H1 (cell line): ENCODE measurements at places on chromosomes 13 and 19.

DNA sequence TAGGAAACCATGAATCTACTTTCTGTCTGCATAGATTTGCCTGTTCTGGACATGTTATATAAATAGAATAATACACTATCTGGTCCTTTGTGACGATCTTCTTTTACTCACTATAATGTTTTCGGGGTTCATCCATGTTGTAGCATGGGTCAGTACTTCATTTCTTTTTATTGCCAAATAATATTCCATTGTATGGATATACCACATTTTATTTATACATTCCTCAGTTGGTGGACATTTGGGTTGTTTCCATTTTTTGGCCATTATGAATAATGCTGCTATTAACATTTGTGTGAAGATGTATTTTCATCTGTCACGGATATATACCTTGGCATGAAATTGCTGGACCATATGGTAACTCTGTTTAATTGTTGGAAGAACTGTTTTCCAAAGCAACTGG lies 6.8 kb downstream of the BIVM start:
- no peak for DNase-seq

GRCh38 chr19:966485-967088 lies 17.6 kb upstream of the WDR18 start:
- DNase-seq = no peak

GRCh38 chr13:108508263-108508662 lies 121.1 kb upstream of the MYO16 start:
- DNase-seq = no peak

GRCh38 chr19:29376855-29377354 lies 148.9 kb upstream of the VSTM2B start:
- DNase-seq = no peak

- no peak for DNase-seq
Observed at GRCh38 chr13:104014803-104015645, 948.8 kb upstream of the SLC10A2 start.

DNA sequence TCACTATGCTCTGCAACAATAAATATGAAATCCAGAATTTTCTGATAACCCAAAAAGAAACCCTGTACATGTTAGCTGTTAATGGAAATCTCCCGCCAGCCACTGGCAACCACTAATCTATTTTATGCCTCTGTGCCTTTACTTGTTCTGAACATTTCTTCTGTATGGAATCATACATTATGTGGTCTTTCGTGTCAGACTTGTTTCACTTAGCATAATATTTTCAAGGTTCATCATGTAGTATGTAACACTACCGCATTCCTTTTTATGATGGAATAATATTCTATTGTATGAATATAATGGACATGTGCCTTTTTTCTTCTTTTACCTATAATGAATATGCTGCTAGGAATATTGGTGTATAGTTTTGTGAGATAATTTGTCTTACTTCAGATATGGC lies 1123.3 kb downstream of the EFNB2 start:
- no peak for DNase-seq

GRCh38 chr13:106310291-106310865 lies 225.1 kb downstream of the EFNB2 start:
- no peak for DNase-seq

DNA sequence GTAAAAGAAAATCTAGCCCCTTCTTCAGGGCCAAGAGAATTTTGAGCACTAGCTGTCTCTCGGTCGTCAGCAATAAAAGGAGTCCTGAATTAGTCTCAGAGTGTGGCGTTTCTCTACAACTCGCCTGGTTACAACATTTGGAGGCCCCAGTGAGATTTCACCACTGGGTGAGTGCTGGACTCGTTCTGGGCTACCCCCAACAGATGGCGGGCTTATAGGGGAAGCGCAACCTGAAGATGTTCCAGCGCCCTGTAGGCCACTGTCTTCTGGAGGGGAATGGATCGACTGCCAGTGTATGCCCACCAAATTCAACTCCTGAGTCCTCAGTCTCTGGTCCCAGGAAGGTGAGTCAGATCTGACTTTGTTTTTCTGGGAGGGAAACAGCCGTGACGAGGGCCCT lies 11.7 kb upstream of the ZNF181 start:
- no peak for DNase-seq

GRCh38 chr13:106047859-106048258 lies 487.6 kb downstream of the EFNB2 start:
- DNase-seq = no peak

GRCh38 chr19:12034620-12035019 lies 859 bp downstream of the ZNF433 start:
- DNase-seq = no peak

- DNase-seq = no peak
Observed at GRCh38 chr19:33376941-33377557, 3.5 kb downstream of the CEBPG start.

GRCh38 chr19:41821003-41821735 lies 23.3 kb downstream of the LYPD4 start:
- peak; percentile 27 for DNase-seq

DNA sequence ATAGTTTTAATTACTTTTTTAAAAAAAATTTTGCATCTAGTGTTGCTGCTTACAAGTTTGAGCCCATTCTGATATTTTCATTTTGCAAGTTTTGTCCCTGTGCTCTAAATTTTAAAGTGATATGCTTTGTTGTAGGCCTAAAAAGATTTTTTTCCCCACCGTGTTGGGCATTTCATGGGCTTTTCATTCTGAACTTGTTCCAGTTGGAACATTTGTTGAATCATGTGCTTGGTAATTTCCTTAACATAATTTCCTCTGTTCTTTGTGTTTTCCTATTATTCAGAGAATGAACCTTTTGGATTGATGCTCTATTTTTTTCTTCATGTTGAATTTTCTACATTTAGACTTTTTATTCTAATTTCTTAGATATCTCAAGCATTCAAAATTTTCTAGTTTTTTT lies 206.4 kb upstream of the SPRY2 start:
- no peak for DNase-seq

DNA sequence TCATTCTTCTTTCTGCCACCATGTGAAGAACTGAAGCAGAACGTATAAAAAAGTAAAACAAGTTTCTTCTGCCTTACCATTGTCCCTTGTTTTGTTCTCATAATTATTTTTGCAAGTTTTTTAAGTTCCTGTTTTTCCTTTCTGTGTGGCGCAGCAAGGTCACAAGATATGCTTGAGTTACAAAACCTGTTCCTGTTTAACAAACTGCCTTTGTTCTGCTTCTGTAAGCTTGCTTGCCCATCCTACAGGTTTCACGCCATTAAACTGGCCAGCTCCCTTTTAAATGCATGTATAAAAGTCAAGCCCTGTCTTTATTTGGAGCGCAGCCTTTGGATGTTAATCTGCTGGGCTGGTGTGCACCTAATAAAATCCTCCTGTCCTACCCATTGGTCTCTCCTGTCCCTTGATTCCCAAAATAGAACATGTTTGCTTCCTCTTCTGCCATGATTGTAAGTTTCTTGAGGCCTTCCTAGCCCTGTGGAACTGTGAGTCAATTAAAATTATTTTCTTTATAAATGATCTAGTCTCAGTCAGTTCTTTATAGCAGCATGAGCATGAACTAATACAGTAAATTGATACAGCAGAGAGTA lies 1115.4 kb downstream of the SLITRK1 start:
- DNase-seq = no peak

- DNase-seq = no peak
Observed at GRCh38 chr19:3045191-3045590, 16.1 kb upstream of the TLE2 start.

DNA sequence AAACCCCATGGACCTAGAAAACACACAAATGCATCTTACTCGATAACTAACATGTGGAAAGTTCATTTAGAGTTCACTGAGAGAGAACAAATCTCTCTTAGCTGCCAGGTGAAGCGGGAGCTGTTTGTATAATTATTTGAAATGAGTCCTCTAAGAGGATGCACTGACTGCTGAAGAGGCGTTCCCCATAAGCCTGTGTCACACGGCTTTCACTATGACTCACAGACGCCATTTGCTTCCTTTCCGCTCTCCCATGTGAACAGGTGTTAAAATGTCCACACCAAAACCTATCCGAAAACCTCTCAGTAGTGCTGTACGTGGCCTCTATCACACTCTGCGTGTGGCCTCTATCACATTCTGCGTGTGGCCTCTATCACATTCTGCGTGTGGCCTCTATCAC lies 101.8 kb downstream of the SOX1 start:
- no peak for DNase-seq

GRCh38 chr19:33240181-33240771 lies 14.6 kb upstream of the SLC7A10 start:
- no peak for DNase-seq

DNA sequence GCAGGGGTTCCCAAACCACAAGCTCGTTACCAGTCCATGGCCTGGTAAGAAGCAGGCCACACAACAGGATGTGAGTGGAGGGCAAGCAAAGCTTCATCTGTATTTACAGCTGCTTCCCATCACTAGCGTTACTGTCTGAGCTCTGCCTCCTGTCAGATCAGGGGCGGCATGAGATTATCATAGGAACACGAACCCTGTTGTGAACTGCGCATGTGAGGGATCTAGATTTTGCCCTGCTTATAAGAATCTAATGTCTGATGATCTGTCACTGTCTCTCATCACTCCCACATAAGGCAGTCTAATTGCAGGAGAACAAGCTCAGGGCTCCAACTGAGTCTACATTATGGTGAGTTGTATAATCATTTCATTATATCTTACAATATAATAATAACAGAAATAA lies 677.4 kb upstream of the SLITRK6 start:
- DNase-seq = no peak

GRCh38 chr13:25738342-25739196 lies 313.2 kb downstream of the SHISA2 start:
- DNase-seq = no peak
